Osteocyte (in vitro differentiated cells): ENCODE measurements at places on chromosomes 5 and 9. TPM values are rescaled to one million over a fixed set of nuclear protein-coding genes. Genes with fewer than 3 reads are reported as not detected.

- no peak for DNase-seq
Observed at GRCh38 chr5:133811168-133811567, 157.3 kb downstream of the C5orf15 start.

GRCh38 chr9:97309260-97309659, 1.8 kb downstream of the CCDC180 start:
- DNase-seq, result no peak

Gene TSLP
- not detected in 2 replicates for total RNA-seq

Gene FGF10
- total RNA-seq, result not detected in 2 replicates

DNA sequence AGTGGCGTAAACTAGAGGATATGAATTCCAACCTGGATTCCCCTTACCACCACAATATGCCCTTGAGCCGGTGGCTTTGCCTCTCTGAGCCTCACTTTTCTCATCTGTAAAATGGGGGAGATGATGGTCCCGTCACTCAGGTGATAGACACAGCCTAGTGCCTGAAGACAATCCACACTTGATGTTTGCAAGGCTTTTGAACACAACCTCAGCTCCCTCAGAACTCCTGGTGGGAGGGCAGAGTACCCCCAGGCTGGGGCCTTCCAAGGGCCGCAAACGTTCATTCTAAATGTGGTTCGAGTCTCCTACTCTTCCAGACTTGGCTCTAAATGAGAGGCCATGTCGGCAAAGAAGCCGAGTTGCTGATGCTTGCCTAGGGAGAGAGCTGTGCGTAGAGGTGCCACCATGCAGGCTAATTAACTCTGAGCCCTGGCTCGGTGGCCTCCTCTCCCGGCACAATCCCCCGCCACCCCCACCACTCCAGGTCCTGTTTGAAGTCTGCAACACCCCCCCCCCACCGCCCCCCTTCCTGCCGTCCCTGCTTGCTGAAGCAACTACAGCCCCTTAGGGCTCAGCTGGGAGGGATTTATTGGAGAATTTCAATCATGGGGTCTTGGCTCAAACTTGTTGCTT, 97.7 kb upstream of the LMX1B start:
- no peak for DNase-seq

DNA sequence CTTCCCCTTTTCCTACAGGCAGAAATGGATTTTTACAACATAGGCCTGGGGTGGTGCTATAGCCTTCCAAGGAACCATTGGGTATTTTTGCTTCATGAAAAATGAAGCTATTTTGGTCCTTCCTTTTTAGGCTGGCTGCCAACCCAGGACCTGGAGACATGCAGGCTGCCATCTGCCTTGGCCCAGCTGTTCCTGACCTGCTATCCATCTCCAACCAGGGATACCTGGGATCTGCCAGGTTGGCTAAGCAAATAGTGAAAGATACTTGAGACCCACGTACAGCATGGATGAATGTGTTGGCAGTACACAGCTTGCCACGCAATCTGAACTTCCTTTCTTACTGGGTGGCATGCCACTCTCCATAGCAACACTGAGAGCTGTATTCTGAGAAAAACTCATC, 31.1 kb downstream of the MRPS27 start:
- no peak for DNase-seq

Gene FBXL7
- 28.0 and 28.4 TPM in 2 replicates for total RNA-seq

DNA sequence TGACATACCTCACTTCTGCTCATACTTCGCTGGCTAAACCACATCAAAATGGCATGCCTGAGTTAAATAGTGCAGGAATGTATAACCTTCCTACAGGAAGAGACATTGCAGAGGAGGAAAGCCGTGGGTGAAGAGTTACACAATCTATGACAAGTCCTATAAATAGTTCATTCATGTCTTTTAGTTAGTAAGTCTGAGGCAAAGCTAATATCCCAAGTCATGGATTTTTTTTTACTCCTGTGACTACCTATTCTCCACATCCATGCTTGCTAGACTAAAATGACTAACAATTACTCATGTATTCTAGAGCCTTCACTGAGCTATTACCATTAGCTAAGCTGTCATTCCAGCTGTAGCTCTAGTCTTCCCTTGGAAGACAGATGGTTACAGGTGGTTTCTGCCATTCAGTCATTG, 391.3 kb downstream of the NR2F1-AS1 start:
- no peak for DNase-seq

- no peak for DNase-seq
Observed at GRCh38 chr5:63101870-63102269, 523.3 kb downstream of the LRRC70 start.

Gene WDR38
- total RNA-seq, result not detected in 2 replicates

Gene HTR4
- total RNA-seq, result not detected in 2 replicates

DNA sequence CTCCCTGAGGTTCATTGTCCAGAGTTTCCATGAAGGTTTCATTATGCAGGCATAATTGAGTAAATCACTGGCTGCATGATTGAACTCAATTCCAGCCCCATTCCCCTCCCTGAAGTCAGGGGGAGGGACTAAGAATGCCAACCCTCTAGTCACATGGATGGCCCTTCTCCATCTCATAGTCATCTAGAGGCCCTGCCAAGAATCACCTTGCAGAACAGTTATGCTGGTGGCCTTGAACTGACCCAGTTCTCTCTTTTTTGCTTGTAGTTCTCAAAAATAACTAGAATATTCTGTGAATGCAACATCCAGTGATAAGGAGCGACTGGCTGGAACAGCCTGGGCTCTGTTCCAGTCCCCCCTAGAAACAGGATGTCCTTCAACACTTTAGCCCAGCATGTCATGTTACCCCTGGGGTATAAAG, 31.7 kb downstream of the SLC35A4 start:
- DNase-seq, result no peak

Gene CAMSAP1
- total RNA-seq, result 34.4 and 37.1 TPM in 2 replicates

- no peak for DNase-seq
Observed at GRCh38 chr9:130791303-130791894, 43.7 kb upstream of the ABL1 start.

GRCh38 chr9:70195456-70195855, 63.3 kb upstream of the SMC5 start:
- DNase-seq, result no peak
